ENCODE measurements at places on chromosomes 16 and 17. TPM values are rescaled to one million over a fixed set of nuclear protein-coding genes. Genes with fewer than 3 reads are reported as not detected.
A peak's percentile ranks its signal among the peaks of the same experiment; 100 is the strongest.

APOH gene
- 0.20 TPM for polyA plus RNA-seq

DNA sequence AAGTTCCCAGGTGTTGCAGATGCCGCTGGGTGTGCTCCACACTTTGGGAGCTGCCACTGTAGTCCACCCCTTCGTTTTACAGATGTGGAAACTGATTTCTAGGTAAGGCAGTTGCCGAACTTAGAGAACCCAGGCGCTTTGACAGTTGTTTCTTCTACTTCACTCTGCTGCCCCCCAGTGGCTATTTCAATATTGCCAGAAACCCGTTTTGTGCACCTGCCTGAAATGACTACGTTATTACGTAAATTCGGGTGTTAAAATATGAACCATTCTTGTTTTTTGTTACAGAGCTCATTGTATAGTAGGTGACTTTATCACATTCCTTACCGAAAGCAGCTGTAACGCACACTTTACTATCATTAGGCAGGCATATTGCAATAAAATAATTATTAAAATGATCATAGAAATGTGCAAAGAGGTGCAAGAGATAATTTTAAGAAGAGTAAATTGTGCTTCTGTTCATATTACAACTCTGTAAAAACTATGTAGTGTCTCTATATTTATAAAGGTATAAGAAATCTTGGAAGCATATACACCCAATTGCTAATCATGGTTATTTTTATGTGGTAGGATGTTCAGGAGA is 44.9 kb downstream of the OTOA start:
- no peak overlapping the region for H3K27ac ChIP-seq
- H3K4me3 ChIP-seq, result no peak overlapping the region
- DNase-seq, result peak; percentile 77
- H3K36me3 ChIP-seq, result no peaks in the 10 kb centered on the region
- peaks cover 4% of the 10 kb centered on the region for H3K4me1 ChIP-seq

GRCh38 chr16:89272631-89273030 is 55.1 kb downstream of the ZNF778 start:
- peaks cover 35% of the 10 kb centered on the region for H3K36me3 ChIP-seq
- no peaks in the 10 kb centered on the region for H3K4me1 ChIP-seq
- no peak for DNase-seq
- no peak overlapping the region for H3K27ac ChIP-seq
- H3K4me3 ChIP-seq, result no peak overlapping the region

DNA sequence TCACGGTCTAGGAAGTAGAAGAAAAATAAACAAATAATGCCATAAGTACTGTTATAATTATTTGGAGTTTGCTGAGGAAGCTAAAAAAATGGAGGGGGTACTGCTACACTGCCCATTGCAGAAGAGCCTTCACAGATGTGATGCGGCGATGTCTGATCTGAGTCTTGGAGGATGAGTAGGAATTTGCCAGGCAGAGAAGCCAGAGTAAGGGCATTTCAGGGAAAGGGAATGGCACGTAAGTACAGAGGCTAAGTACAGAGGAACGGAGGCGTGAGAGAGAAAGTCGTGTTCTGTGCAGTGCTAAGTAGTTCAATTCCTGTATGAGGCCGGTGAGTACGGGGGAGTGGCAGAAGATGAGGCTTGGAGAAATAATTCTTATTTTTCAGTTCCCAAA is 741 bp upstream of the GRB2 start:
- peak overlapping the region; percentile 97 for H3K4me3 ChIP-seq
- no peak for DNase-seq
- H3K4me1 ChIP-seq, result peaks cover 20% of the 10 kb centered on the region
- H3K36me3 ChIP-seq, result no peaks in the 10 kb centered on the region
- H3K27me3 ChIP-seq, result no peaks in the 10 kb centered on the region

DNA sequence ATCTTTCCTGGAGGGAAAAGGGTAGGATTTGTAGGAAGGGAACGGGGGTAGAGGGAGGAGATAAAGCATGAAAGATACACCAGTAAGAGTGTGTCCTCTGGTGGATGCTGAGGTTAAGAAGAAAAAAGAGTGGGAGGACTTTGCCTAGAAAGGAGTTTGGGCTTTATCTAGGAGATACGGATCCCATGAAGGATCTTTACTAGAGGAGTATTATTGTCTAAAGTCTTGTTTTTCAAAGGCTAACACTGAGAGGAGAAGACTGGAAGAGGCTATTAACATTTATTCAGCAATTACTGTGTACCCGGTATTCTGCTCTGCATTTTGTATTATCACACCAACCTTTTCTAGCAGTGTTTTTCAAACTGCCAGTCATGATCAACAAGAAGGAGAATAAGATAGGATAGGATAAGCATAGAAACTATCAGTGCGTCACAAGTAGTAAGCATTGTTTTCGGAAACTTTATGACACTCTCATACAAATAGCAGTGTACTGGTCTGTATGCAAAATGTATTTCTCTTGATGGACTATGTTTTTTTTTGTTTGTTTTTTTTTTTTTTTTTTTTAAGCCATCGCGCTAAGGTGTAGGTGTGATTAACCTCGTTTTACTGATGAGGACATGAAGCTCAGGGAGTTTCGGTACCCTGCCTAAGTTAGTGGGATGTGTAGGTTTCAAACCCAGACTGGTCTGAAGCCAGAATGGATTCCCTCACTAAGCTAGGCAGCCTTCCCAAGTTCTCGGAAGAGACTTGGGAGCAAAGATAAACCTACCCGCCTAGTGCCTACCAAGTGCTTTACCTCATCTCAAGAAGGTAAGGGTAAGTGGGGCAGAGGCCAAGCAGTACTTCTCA is 1.3 kb upstream of the SP2 start:
- H3K27me3 ChIP-seq, result no peaks in the 10 kb centered on the region
- H3K36me3 ChIP-seq, result no peaks in the 10 kb centered on the region
- H3K27ac ChIP-seq, result peak overlapping the region; percentile 95
- H3K4me3 ChIP-seq, result peak overlapping the region; percentile 59
- H3K4me1 ChIP-seq, result peaks cover 31% of the 10 kb centered on the region

- no peak within 1 kb of the TSS for H3K27ac ChIP-seq
- no peaks in the 10 kb centered on the region for H3K27me3 ChIP-seq
- H3K4me3 ChIP-seq, result no peak within 1 kb of the TSS
- no peak for DNase-seq
- H3K4me1 ChIP-seq, result no peaks in the 10 kb centered on the region
Observed at GRCh38 chr17:41140360-41141131, at the start of gene KRTAP4-6. Gene KRTAP4-6 (minus strand): TSS chr17:41140544. CDS start chr17:41140487, 57 bp downstream.

GRCh38 chr16:89506791-89507191 is 1.4 kb upstream of the SPG7 start:
- no peaks in the 10 kb centered on the region for H3K27me3 ChIP-seq
- no peak overlapping the region for H3K4me3 ChIP-seq
- peak overlapping the region; percentile 91 for H3K27ac ChIP-seq
- peaks cover 36% of the 10 kb centered on the region for H3K4me1 ChIP-seq
- H3K36me3 ChIP-seq, result peaks cover 17% of the 10 kb centered on the region

- H3K36me3 ChIP-seq, result no peaks in the 10 kb centered on the region
- no peak overlapping the region for H3K4me3 ChIP-seq
- DNase-seq, result peak; percentile 87
- no peaks in the 10 kb centered on the region for H3K27me3 ChIP-seq
- peak overlapping the region; percentile 11 for H3K27ac ChIP-seq
Observed at GRCh38 chr17:29145289-29146073, 34.7 kb downstream of the MYO18A start.

DNA sequence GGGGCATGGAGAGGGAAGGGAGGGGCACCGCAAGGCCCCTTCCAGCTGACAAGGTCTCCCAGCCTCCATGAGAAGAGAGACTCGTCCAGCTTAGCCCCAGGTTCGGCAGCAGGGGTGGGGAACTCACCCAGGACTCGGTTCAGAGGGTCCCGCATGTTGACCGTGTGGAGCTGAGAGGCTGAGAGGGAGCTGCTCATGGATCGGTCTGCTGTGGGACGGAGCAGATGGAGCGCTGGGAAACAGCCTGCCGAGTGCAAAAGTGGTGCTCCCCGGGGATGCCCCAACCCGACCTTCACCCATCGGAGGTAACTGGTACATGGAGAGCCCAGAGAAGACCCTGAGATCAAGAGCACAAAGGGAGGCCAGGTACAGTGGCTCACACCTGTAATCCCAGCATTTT is 4.9 kb downstream of the CSF3 start:
- H3K27ac ChIP-seq, result peak overlapping the region; percentile 70
- H3K27me3 ChIP-seq, result no peaks in the 10 kb centered on the region
- H3K4me3 ChIP-seq, result no peak overlapping the region

Data from sigmoid colon (tissue), 7 donors.